ENCODE measurements at places on chromosomes 13 and 19.

DNA sequence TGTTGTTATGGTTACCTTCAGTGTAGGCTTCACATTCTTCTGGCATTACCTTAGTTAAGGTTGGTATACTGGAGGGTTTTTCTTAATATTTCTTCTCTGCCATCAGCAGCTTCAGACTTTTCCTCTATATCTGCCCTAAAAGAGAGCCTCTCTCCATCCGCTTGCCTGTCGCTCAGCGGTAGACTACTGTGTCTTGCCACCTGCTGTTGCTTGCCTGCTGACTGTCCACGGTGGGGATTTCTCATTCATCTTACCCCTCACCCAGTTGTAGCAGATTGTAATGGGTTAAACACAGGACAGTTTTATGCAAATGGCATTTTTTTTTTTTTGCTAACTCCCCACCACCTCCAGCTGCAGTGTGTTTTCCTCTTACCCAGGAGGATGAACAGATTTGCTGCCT, 577.2 kb downstream of the SLITRK5 start:
- DNase-seq = no peak

DNA sequence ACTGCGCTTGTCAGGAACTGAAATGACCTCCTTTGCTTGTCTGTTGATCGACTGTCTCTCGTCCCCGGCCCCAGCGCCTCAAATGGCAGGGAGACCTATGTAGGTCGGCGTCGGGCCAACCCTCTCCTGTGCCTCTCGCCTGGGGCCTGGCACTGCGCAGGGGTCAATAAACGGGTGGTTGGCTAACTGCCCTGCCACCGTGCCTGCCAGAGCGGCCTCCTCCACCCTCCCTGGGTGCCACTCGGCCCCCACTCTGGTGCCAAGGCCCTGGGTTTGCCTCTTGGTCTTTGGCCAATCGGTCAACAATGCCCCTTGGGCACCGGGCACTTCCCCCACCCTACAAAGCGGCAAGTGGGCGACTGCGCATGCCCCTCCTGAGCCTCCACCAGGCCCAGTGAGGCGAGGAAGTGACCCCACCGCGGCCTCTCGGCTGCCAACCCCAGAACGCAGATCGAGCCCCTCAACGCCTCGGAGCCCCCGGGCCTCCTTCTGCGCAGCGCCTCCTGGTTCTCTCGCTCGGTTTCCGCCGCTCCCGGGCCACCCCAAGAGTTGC, 1.1 kb downstream of the KEAP1 start:
- no peak for DNase-seq

GRCh38 chr13:106373989-106374572, 161.4 kb downstream of the EFNB2 start:
- DNase-seq = no peak

- DNase-seq = no peak
Observed at GRCh38 chr13:57653229-57653989, 21.9 kb downstream of the PCDH17 start.

GRCh38 chr13:110234532-110234931, 72.4 kb downstream of the COL4A1 start:
- no peak for DNase-seq

GRCh38 chr19:57269515-57270250, 10.6 kb upstream of the ZNF460 start:
- DNase-seq = no peak

DNA sequence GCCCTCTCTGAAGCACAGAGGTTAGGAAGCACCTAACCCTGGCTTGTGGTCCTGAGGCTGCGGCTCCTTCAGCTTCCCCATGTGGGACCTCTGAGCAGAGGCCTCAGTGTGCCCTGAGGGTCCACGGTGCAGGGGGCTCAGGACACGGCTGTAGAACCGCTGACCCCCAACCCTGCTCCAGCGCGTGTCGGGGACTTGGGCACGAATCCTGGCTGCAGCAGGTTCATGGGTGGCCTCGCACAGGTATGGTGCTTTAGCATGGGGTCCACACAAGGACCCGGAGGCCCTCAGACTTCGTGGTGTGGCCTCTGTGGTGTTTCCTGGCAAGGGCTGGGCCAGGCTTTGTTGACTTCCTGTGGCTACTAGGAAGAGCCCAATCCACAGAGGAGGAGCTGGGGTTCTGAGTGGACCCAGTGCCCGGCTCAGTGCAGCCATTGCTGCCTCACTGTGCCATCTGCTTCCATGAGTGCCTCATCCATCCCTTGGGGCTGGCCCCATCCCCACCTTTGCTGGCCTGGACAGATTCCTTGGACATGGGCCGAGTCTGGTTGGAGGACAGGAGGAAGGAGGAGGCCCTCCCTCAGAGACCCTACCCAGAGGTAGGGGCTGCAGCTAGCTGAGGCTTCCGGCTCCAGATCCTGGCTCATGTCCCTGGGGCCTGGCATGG, 24.5 kb downstream of the ZBTB7A start:
- DNase-seq = no peak

GRCh38 chr13:24700539-24700938, 20.3 kb downstream of the ATP12A start:
- no peak for DNase-seq

- DNase-seq = no peak
Observed at GRCh38 chr13:99760456-99760855, 211.1 kb downstream of the ZIC5 start.

DNA sequence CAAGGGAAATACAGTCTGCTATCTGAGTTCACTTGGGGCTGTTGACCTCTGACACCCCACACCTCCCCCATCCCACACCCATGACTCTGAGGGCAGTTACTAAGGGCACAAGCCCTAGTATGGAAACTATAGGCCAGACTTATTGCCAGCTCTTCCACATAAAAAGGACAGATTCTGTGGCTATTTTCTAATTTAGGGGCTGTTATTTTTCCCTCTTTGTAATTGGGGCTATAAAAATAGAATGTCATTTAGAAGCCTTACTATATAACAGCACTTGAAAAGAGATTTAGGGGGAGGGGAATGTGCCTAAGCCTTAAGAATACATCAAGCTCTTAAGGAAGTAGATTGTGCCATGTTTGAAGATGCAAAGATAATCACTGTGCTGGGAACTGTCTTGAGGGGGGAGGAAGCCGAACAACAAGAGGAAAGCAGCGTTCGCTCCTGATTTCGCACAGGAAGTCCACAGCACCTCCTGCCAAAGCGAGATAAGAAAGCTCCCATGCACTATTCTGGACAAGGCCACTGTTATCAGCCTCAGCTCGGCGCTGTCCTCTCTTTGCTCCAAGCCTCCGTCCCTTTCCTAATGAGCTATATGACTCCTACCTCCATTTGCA, 86.6 kb downstream of the FLT1 start:
- no peak for DNase-seq

- no peak for DNase-seq
Observed at GRCh38 chr13:28137596-28137995, 749 bp upstream of the PAN3 start.

DNA sequence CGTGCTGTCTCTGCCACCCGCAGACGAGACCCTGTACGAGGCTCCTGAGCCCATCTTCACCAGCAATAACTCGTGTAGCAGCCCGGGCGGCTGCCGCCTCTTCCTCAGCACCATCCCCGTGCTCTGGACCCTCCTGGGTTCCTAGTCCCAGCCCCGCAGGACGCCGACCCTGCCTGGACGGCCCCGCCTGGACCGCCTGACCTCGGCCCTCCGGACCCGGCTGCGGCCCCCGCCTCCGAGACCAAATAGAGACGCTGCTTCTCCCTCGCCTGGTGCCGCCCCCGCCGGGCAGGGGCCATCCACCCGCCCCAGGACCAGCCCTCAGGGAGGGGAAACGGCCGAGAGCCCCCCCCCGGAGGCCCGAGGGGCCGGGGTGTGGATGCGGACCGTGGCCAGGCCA, 14.1 kb downstream of the EFNA2 start:
- DNase-seq = no peak

DNA sequence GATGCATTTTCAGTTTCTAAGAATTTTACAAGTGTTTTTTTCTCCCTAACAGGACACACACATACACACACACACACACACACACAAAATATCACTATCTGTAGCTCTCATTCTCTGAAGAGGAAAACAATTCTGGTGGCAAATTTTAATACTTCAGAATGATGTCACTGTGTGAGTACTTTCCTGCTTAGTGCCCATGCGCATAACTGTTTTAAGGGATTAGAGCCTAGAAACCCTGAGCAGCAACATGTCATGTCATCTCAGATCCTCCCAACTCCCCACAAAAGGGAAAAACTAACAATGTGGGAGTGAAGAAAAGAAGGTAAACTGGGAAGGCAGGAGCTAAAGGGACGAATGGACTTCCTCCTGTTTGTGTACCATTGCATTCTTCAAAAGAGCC, 401.2 kb downstream of the SPRY2 start:
- DNase-seq = no peak

DNA sequence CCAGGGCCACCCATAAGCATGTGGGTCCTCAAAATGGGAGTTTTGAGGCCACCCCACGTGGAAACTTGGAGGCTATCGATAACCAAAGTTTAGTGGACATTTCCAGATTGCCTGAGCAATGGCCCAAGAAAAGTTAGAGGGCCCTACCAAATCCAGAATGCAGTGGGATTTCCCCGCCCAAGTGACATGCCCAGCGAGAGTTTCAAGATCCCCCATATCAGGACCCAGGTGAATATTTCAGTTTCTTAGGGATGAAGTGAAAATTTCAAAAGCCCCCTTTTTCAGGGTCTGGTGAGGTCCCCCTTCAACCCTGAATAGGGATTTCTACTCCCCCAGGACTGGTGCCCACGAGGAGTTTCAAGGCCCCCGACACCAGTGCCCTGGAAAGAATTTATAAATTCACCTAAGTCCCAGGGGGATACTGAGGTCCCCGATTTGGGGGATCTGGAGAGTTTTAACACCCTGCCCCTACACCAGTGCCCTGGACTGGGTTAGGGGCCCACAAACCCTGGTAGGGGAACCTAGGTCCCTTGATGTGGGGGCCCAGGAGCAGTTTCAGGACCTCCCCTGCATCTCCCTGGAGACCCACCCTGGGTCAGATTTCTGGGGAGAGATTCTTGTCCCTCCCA, 695 bp downstream of the BST2 start:
- DNase-seq = no peak

- DNase-seq = peak; percentile 41
Observed at GRCh38 chr19:4474514-4475022, 2.5 kb downstream of the HDGFL2 start.

DNA sequence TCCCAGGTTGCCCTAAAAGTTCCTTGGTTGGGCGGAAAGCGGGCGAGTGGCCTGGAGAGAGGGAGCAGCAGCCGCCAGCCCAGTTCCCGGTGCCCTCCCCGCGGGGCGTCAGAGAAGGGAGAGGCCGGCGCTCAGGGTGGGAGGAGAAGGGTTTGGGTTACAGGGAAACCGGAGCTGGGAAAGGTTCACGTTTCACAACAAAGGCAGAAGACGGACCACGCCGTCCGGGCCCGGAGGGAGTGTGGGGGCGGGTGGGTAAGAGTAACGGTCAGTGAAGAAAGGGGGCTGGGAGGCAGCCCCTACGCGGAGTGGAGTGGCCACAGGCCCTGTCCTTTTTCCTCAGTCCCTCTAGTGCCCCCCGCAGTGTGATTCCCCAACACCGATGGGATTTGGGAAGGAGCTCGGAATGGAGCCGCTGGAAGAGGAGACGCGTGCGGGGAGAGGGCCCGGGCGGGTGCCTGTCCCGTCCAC, 1.6 kb downstream of the SIX5 start:
- no peak for DNase-seq

GRCh38 chr13:107743526-107743925, 471.8 kb downstream of the LIG4 start:
- no peak for DNase-seq

GRCh38 chr13:101640788-101641400, 188.4 kb downstream of the ITGBL1 start:
- DNase-seq = no peak

DNA sequence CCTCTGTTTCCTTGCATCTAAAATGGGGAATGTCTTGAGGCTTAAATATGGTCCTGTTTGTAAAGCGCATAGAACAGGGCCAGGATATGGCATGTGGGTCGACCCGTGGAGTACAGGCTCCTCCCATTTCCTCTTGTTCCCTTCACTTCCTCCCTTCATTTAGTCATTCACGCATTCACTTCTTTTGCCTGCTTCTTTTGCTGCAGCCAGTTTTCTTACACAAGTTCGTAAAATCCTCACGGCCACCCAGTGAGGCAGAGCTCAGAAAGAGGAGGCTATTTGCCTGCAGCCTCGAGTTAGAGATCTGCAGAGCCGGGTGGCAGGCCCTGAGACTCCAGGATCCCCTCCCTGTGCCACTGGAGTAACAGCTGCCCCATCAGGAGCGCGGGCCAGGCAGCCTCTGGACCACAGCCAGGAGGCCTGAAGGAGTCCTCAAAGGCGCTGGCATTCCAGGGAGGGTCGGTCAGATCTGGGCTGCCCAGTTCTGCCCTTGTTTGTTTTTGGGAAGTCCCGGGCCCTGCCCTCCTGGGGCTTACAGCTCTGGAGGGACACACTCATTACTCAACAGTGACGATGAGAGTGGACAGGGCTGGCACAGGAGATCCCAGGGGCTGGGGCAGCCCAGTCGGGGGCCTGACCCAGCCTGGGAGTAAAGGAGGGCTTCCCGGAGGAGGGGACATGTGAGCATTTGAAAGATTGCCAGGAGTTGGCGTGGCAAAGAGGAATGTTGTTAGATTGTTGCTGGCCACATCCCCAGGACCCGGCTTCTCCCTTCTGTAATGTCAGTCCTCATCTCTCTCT, 4.6 kb downstream of the PPP5C start:
- no peak for DNase-seq

DNA sequence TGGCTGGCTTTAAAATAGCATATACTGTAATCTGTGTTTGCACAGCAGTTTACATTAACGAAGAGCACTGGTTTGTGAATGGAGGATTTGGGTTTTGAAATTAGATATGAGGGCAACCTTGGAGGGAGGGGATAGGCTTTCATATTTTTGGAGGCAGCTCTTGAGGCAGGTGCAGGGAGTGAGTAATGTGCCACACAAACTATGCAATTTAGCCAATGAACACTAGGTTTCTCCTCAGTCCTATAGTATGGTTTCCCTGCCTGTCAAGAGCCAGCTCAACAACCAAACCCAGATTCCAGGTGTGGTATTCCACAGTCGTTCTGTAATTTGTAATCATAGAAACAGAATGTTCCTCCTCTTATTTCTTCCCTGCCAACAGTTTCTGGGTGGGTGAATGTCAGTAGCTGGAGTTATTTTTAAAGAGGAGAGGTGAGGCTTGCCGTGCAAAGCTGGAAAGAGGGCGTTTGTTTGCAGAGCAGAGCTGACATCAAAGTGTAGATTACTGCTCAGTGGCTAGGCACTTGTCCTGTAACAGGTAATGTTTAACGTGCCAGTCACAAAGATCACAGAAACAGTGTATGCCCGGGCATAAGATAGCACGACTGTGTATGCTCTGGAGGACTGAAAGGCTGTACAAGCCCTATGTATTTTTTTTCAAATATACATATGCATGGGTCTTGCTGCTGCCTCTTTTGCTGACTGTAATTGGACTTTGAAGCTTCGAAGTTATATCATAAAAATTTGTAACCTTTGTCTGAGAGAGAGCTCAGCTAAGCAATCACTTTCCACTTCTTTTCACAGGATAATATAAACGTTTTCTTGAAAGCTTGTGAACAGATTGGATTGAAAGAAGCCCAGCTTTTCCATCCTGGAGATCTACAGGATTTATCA, 124.2 kb downstream of the LMO7 start:
- DNase-seq = no peak

GRCh38 chr13:30685320-30685859, 50.0 kb upstream of the ALOX5AP start:
- no peak for DNase-seq
